Aorta (tissue), 5 donors: ENCODE measurements at places on chromosomes 13 and 19. TPM values are rescaled to one million over a fixed set of nuclear protein-coding genes. Genes with fewer than 3 reads are reported as not detected.

STOML3 gene
- total RNA-seq, result not detected

DNA sequence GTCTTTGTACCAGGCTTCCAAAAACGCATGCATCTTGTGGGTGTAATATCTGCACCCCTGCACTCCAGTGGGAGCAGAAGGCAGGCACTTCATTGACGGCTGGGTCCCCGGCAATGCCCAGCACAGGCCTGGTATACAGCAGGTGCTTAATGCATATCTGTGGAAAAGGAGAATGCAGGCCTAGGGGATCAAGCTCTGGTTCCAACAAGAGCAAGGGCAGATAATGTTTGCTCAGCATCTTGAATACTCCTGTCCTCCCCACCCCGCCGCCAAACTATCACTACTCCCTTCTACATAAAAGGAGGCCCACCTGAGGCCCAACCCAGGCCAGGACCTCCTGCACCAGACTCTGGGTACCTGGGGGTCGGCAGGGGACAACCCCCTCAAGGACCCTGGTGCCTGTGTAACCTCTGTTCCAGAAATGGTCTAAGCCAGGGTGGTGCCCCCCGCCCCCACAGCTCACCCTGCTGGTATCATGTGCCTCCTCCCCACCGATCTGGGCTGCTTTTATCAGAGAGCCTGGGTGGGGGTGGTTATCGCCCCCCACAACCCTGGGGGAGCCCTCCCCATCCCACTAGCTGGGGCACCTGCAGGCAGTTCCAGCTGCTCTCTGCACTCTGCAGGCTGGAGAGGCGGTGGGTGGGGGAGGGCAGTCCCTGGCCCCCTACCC lies 4.8 kb downstream of the KLF16 start:
- peak; percentile 49 for DNase-seq

DNA sequence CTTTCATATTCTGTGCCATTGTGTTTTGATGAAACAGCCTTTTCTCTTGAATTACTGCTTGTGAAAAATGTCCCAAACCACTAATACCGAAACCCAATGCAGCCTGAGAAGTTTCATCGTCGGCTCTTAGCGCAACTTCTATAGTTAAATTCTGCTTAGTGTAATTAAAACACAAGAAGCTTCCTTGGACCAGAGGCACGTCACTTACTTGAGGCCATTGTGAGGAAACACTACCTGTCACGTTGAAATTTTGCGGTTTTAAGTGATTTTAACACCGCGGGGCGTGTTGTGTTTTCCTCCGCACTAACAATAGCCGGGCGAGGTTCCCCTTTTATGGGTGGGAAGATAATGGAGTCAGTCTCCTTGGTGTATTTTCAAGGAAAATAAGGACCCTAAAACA lies 70.9 kb downstream of the GGACT start:
- DNase-seq, result no peak

DNA sequence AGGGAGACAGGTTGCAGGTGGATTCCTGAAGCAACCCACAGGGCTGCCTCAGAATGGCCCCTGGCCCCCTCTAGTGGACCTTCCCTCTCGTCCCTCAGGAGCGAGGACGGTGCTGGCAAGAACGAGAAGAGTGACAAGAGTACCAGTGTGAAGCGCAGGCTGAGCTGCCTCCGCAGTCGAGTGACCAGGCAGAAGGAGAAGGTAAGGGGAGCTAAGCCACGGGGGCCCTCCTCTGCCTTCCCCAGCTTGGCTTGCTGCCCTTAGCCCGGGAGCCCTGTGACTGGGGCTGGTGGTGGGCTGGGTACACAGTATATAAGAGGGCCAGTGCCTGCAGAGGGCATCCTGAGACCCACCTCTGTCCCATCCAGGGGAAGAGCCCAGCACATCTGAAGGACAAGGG lies 34.0 kb downstream of the ARHGEF18 start:
- peak; percentile 40 for DNase-seq

DNA sequence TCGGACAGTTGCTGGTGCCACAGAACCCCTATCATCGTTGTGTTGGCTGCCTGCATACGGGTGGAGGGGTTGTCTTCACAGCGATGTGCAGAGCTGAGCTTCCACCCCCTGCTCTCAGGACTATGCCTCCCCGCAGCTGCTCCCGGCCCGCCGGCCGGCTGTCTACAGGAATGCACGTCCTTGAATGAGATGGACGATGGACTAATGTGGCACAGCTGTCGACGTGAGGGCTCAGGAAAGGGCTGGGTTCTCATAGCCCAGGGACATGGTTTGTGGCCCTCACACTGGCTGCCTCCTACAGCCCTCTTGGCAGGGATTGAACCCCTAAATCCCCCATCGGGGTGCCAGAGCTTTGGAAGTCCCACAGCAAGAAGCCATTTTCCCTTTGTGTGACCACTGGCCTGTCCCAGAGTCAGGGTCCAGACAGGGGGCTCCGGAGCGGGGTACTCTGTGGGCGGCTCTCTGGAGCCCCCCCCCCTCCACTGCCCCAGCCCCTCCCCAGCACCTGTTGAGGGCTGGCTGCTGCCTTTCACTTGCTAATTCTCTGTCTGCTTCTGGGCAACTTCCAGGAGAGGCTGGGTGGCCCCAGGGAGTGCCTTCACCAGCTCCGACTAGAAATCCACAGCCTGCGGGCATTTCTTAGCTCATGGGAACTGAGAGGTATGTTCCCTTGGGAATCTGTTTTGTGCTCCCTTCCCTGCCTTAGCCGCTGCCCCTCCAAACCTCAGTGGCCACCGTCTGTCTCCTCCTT lies 40.2 kb downstream of the TSSK6 start:
- DNase-seq, result no peak

DNA sequence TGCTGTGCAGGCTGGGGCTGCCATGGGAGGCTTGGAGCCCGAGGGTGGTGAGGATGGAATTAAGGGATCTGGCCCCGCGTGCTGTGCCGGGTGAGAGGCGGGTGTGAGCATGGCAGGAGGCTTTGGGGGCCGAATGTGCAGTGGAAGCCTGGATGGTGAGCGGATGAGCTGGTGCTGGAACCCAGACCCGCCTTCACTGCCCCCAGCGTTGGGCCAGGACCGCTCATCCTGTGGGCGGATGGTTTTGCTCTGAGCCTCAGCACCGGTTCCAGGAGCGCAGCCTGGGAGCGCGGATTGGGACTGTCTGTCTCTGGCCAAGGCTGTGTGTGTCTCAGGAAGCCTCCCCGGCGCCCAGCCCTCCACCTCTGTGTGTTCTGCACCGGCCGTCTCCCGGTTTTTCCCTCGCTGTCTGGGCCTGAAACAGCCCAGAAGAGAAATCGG lies 16.7 kb downstream of the KDM4B start:
- DNase-seq, result no peak

- no peak for DNase-seq
These were observed 11.2 kb downstream of the LGALS4 start for GRCh38 chr19:38801359-38802095.

- DNase-seq, result no peak
These were observed 15.2 kb downstream of the NDFIP2 start for GRCh38 chr13:79496188-79496587.

GRCh38 chr19:570937-571565 lies 1.3 kb upstream of the BSG start:
- DNase-seq, result peak; percentile 76

ZNF837 gene
- total RNA-seq, result 0.65 TPM

NANOS3 gene
- total RNA-seq, result 1.0 TPM

CEACAM7 gene
- 0.26 TPM for total RNA-seq

RYR1 gene
- total RNA-seq, result 1.0 TPM

GRCh38 chr13:73040968-73041596 lies 17.7 kb upstream of the KLF5 start:
- DNase-seq, result no peak

DNA sequence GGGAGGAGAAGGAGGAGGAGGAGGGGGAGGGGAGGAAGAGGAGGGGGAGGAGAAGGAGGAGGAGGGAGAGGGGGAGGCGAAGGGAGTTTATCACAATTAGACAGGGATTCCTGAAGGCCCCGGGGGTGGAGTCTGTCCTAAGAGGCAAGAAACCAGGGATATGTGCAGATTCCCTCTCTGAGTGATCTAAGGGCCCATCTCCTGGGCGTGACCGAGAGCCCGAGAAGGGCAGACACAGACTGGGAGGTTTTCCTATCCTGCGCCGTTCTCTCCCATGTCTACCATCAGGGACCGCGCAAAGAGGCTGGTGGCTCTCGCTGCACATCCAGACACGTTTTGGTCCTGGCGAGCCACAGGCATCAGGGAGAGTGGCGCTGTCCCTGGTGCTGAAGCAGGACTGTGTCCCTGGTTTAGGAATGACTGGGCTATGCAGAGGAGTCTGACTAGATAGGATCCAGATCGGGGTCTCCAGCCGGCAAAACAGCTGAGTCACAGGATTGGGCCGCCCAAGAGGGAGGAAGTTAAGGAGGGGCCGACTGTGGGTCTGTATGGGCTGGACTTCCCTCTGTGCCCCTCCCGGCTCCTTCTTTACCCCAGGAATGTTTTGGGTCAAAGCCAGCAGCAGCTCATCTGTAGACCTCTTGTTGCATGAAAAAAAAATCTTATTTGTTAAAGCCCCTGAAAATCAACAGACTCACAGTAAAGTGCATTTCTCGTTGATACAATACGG lies 17.9 kb upstream of the ZNF175 start:
- DNase-seq, result peak; percentile 78

FBXO27 gene
- 5.0 TPM for total RNA-seq

DNA sequence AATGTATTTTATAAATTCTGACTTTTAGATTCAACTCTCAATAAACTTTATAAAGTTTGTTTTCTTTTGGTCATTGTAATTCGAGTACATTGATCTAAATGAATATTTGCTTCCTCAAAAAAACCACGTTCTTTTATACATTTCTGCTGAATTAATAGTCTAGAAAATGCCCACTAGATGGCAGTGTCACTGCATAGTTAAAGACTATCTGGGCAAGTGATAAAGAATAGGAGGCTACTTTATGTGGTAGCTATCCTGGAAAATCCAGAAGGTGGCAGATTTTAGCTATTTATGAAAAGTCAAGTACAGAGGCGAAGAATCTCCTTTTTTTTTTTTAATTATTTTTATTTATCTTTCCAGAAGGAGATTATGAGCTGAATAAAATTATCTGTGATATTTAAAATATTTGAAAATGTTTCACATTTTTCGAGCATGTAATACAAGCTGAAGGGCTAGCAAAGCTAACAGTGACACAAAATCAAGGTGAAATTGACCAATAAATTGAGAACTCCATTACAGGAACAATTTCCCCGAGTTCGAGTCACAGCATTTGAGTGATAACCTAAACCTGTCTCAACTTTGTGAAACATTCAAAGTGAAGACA lies 221.8 kb downstream of the OLFM4 start:
- DNase-seq, result no peak

GRCh38 chr13:19957320-19958154 lies 990 bp upstream of the ZMYM2 start:
- DNase-seq, result peak; percentile 89

DNA sequence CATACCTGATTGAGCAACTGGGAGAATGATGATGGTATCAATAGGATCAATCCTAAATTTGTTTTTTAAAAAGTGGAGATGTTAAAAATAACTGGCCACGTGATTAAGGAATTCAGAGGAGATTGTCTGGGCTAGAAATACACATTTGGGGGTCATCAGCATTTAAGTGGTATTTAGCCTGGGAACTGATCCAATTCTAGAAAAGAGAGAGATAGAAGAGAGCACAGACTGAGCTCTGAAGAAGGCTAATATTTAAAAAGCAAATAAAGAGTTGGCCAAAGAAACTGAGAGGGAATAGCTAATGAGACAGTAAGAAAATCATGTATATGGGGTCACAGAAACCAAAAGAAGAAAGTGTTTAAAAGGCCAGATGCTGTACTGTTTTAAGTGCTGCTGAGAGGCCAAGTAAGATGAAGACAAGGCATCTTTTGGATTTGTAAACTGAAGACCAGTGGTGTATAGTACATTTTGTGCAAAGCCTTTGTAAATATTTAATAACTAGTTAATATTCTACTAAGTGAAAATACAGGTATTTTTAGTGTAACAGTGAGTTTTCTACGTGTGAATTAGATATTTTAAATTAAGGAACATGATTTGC lies 40.2 kb downstream of the UBL3 start:
- DNase-seq, result no peak

CDX2 gene
- not detected for total RNA-seq

DNA sequence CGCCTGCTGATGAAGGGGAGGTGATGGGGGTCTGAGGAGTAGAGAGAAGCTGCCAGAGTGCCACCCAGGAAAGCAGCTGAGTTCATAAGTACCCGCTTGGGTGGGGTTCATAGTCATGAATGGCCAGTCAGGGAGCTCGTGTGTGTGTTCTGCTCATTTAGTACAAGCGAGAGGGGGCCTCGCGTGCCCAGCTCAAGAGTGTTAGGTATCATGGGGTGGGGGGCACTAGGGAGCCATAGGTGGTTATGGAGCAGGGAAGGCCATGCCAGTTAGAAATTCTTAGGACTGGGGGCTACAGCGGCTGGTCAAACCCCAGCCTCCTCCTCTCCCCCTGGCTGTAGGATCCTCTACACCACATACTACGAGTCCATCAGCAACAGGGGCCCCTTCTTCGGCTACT lies 46.8 kb downstream of the CD320 start:
- DNase-seq, result peak; percentile 43

CYP4F2 gene
- total RNA-seq, result not detected

GRCh38 chr19:10976131-10976892 lies 15.5 kb downstream of the SMARCA4 start:
- DNase-seq, result no peak

MCF2L gene
- 73.3 TPM for total RNA-seq
